A549 treated with GW870086 at 1 μM for 4 hours (cell line): ENCODE measurements at places on chromosomes 7 and 10. TPM values are rescaled to one million over a fixed set of nuclear protein-coding genes. Genes with fewer than 3 reads are reported as not detected.

Gene PON1
- 0.64 to 1.1 TPM (median 0.80 TPM) in 5 replicates for total RNA-seq

Gene GHRHR
- total RNA-seq = not detected in 5 replicates

Gene ZDHHC6
- 27.1 to 30.3 TPM (median 28.3 TPM) in 5 replicates for total RNA-seq

Gene RSPH10B2
- 0.06 to 0.09 TPM (median 0.06 TPM) in 3 of 5 replicates, not detected in the others for total RNA-seq

Gene ADAMTS14
- 0.07 to 0.14 TPM (median 0.12 TPM) in 4 of 5 replicates, not detected in the other for total RNA-seq

Gene CALHM1
- not detected in 5 replicates for total RNA-seq

Gene FKBP6
- not detected in 5 replicates for total RNA-seq

Gene CYP2C19
- 0.05 TPM in 1 of 5 replicates, not detected in the others for total RNA-seq

Gene SKIDA1
- 0.61 to 1.1 TPM (median 0.91 TPM) in 5 replicates for total RNA-seq

Gene LSM8
- total RNA-seq = 39.2 to 56.0 TPM (median 44.1 TPM) in 5 replicates

Gene TFEC
- not detected in 5 replicates for total RNA-seq

Gene ARMC3
- 0.67 to 1.1 TPM (median 0.96 TPM) in 5 replicates for total RNA-seq

Gene NXPH1
- not detected in 5 replicates for total RNA-seq

Gene MNX1
- total RNA-seq = 3.7 to 5.4 TPM (median 5.0 TPM) in 5 replicates

Gene EVX1
- total RNA-seq = 0.09 to 0.27 TPM (median 0.11 TPM) in 5 replicates

Gene GRM8
- total RNA-seq = not detected in 5 replicates

Gene SH3PXD2A
- total RNA-seq = 0.82 to 1.7 TPM (median 1.5 TPM) in 5 replicates

Gene BTBD16
- 0.48 to 1.7 TPM (median 0.81 TPM) in 5 replicates for total RNA-seq

Gene STEAP4
- total RNA-seq = 0.02 TPM in 1 of 5 replicates, not detected in the others

Gene MPP7
- 0.10 to 0.21 TPM (median 0.11 TPM) in 4 of 5 replicates, not detected in the other for total RNA-seq

Gene AKR1C2
- 3,394 to 3,918 TPM (median 3,696 TPM) in 5 replicates for total RNA-seq

Gene INA
- total RNA-seq = 20.9 to 29.2 TPM (median 23.3 TPM) in 5 replicates

Gene APBB1IP
- total RNA-seq = 5.7 to 6.8 TPM (median 6.5 TPM) in 5 replicates

Gene HOXA7
- 3.7 to 4.8 TPM (median 4.6 TPM) in 5 replicates for total RNA-seq

Gene POMZP3
- 20.7 to 28.4 TPM (median 24.6 TPM) in 5 replicates for total RNA-seq

Gene HDAC9
- total RNA-seq = 0.19 to 0.27 TPM (median 0.25 TPM) in 5 replicates

Gene TMEM236
- total RNA-seq = 0.02 to 0.05 TPM (median 0.05 TPM) in 4 of 5 replicates, not detected in the other

Gene SYNPO2L
- total RNA-seq = 0.07 TPM in 1 of 5 replicates, not detected in the others

Gene CHCHD1
- total RNA-seq = 60.7 to 78.7 TPM (median 71.8 TPM) in 5 replicates
